ENCODE measurements at places on chromosomes 1 and 21.
A peak's percentile ranks its signal among the peaks of the same experiment; 100 is the strongest.

DNA sequence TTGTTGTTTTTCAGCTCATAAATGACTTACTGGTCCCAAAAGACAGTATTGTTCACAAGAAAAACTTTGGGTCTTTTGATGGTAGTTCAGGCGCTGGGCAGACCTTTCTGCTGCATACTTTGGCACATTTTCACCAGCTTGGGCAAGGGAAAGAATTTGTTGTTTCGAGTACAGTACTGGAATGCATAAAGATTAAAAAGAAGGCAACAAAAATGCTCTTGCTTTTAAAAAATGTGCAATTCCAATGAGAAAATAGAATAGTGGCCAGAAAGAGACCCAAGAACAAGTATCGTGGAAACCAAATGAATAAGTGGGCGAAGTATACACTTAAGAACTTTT lies 56.0 kb downstream of the CLIC6 start:
- DNase-seq: no peak

GRCh38 chr1:203026031-203026665 lies at the start of gene PPFIA4:
PPFIA4 (plus strand) TSS chr1:203026491; CDS start chr1:203039009, 12,518 bp downstream.
- peak; percentile 92 for DNase-seq

- DNase-seq: no peak
These were observed 22.9 kb downstream of the SMAP2 start for GRCh38 chr1:40396420-40396819.

GRCh38 chr1:246110343-246111219 lies 396.5 kb downstream of the SMYD3 start:
- DNase-seq: no peak

DNA sequence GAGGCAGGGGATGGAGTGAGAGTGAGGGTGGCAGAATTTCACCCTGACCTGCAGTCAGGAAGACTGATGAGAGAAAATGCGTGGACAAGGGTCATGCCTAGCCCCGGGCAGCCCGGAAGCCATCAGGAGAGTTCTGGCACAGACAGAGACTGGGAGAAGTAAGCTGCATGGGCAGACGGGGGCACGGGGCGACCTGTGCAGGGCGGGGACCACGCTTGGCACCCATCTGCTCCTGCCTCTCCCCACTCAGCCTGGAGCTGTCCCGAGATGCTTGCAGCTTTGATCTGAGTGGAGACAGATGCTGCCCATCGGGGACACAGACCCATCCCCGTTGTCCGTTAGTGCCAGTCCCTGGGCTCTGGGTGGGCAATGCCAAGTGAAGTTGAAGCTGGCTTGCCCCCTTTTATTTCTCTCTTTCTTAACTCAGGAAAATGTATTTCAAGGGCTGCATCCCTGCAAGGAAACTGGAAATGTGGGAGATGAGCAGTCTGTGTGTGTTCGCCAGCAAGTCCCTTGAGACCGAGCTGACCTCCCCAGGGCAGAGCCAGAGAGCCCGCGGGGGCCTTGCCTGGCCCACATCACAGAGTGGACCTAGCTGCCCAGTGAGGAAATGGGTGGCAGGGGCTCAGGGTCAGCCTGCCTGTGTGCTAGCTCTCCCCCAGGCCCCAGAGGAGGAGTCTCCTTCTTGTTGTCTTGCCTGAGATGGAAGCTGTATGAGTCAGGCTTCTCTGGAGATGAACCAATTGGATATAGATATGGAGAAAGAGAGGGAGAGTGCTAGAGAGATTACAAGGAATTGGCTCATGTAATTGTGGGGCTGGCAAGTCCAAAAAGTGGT lies 121.3 kb upstream of the C1orf174 start:
- no peak for DNase-seq

- DNase-seq: no peak
These were observed 315.4 kb downstream of the DSCAM start for GRCh38 chr21:40531431-40532110.

- no peak for DNase-seq
These were observed 2.5 kb upstream of the CDKN2C start for GRCh38 chr1:50967416-50968157.

GRCh38 chr1:206465951-206466350 lies 4.3 kb upstream of the IKBKE start:
- no peak for DNase-seq

- no peak for DNase-seq
These were observed 102.4 kb upstream of the ST6GALNAC5 start for GRCh38 chr1:76764638-76765454.

DNA sequence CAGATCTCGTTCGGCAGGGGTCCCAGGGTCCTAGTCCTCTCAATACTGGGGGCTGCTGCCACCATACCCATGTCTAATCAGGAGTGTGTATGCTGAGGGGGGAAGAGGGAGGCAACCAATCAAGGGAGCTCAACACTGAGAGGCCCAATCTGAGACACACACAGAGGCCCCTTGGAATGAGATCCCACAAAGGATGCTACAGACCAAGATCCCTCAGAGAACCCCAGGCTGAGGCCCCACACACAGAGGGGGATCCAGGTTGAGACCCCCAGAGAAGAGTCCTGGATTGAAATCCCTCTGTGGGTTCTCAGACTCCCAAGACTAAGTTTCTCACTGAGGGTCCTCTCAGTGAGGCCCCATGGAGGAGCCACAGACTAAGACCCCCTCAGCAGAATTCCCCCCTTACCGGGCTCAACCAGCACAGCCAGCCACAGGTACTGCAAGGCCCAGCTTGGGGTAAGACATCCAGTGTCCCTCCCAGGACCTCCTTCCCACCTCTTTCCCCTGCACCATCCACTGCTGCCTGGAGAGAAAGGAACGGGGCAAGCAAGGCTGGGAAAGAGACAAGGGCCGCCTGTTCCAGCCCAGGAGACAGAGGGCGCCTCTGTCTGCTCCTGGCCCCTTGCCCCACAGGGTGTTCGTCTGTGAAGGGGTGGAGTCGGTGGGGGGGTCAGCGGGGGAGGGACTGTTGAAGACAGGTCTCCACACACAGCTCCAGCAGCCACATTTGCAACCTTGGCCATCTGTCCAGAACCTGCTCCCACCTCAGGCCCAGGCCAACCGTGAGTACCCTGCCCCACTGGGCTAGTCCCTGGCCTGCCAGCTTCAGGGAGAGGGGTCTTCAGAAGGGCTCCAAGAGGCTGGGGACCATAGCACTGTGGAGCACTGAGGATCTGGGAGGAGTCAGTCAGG lies at the start of gene S100A1:
Gene S100A1 (plus strand): TSS at position 720 of the 912 bp plus-strand sequence. CDS start 2,088 bp downstream, outside the sequence.
- no peak for DNase-seq

Data from activated T-cell treated with anti-CD3 and anti-CD28 coated beads, Interleukin-2, amount 50 U/mL, for 24 hours (primary cell).